ENCODE measurements at places on chromosomes 12 and 14. TPM values are rescaled to one million over a fixed set of nuclear protein-coding genes. Genes with fewer than 3 reads are reported as not detected.

GRCh38 chr12:61781021-61781581 is 479.1 kb upstream of the USP15 start:
- DNase-seq: no peak

The GPR65 gene
- 3.1 TPM for total RNA-seq

DNA sequence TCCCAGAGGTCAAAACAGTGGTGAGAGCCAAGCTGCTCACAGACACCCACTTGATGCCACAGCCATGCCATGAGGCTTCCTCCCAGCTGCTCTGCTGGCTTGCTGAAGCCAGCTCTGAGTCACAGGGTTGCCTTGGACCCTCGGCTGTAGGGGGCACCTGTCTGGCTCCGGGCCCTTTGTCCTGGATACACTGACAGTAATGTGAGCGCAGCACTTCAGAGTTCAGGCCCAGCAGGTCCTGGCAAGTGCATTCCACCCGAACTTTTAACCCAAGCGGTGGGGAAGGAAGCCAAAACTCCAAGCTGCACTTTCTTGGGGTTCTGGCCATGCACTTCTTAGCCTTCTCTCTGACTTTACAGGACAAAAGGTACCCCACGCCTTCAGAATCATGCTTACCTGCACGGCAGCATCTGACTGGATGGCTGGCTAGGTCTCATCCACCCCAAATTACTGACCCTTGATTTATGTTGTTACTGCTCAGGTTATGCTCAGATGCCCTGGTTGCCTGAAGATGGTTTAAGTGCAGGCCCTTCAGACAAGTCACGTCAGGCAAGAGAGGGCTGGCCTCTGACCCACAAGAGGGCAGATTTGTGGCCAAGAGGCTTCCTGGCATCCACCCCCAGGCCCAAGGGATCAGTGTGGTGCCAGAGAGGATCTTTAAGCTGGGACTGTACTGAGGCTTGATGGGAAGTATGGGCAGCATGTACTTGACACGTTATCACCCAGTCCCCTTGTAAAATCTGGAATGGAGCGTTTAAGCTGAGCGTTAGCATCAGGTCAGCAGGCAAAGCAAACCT is 24.8 kb downstream of the SLC25A29 start:
- DNase-seq: no peak

GRCh38 chr14:75138492-75138891 is 11.6 kb upstream of the NEK9 start:
- DNase-seq: no peak

DNA sequence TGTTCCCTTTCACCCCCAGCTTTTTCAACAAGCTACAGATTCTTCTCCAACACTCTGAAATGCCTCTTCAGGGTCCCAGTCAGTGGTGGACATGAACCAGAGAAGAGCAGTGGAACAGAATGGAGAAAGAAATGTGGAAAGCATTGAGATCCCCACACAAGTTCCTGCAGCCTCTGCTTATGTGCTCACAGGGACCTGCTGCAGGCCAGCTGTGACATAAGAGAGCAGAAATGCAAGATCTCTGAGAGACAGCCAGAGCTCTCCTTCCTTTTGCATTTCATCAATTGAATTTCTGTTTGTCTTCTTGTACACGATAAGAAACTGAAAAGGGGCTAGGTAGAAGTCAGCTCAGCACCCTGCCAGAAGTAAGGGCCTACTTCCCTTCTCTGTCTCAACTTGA is 6.2 kb downstream of the MDM1 start:
- no peak for DNase-seq

DNA sequence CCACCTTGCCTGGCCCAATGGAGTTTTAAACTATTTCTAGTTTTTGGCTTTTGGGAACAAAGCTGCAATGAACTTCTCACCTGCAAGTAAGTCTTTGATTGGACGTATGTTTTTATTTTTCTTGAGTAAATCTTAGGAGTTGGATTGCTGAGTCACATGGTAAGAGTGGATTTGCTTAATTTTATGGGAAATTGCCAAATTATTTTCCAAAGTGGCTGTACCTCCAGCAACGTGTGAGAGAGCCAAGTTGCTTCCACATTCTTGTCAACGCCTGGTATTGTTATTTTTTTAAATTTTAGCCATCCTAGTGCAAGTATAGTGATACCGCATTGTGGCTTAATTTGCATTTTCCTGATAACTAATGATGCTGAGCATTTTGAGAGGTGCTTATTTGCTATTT is 136.6 kb downstream of the LMNTD1 start:
- no peak for DNase-seq

DNA sequence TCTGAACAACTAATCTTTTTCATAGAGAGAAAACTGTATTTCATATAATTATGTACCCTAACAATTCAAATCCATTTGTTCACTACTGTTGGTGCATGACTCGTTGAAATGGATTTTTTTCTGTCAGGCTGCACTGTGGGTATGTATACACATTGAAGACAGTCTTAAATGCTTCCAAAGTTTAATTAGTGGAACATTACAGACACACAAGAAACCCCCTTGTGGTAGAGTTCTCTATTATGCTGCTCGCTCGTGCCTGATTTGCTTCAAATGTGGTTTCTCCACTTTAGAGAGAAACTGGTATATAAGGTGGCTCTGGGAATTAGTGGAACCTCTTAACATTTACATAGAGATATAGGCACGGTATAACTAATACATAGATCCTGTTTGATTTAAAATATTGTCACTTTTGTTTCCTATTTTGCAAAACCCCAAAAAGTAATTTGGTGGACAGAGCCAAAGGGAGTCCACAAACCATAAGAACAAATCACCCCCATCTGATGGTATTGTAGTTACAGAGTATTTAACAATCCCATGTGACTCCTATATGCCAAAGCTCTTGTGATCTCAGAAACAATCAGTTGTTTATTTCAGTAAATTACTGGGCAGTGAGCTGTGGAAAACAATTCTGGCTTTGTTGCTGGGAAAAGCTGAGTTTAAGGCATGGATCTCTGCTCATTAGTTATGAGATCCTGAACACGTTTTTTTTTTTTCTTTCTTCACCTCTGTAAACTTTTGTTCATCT is 159.5 kb downstream of the BRMS1L start:
- no peak for DNase-seq

The MLH3 gene
- 24.7 TPM for total RNA-seq

- no peak for DNase-seq
Measured at GRCh38 chr14:35292770-35293561, 784 bp downstream of the PSMA6 start.

DNA sequence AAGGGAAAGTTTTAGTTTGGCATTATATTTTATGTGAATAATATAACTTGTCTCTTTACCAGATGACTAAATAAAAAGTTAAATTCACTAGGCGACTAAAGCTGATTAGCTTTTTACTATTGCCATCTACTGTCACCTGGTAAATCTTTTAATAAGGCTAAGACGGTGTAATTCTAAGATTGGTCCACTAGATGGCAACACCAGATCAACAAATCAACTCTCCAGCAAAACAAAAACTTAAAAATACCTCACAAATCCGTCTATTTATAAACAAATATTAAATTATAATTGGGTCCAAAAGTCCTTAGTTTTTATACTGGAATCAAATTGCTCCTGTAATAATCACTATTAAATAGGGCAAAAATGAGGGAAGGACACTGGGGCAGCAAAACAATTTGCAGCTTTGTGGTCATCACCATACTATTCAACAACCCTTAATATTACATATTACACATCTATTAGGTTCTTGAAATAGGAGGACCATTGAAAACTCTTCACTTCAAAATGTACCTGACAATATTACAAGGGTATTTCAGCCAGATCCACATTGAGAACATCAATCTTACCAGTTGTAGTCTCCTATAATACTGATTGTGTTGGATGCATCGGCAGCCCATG is 47.9 kb downstream of the GALC start:
- peak; percentile 30 for DNase-seq

- no peak for DNase-seq
Measured at GRCh38 chr14:102655137-102655536, 62.7 kb downstream of the RCOR1 start.

GRCh38 chr14:58848365-58848764 is 210.6 kb downstream of the DACT1 start:
- no peak for DNase-seq

The POLR3B gene
- 10.9 TPM for total RNA-seq

The KRT85 gene
- total RNA-seq: not detected

The CRACR2A gene
- total RNA-seq: 6.5 TPM

Data from left lung (tissue), 14 donors.